ENCODE measurements at places on chromosomes 6 and 20.

- no peak for DNase-seq
Observed at GRCh38 chr20:63404129-63405085, 43.3 kb upstream of the CHRNA4 start.

- peak; percentile 35 for DNase-seq
Observed at GRCh38 chr20:44209686-44210405, 725 bp downstream of the OSER1 start.

DNA sequence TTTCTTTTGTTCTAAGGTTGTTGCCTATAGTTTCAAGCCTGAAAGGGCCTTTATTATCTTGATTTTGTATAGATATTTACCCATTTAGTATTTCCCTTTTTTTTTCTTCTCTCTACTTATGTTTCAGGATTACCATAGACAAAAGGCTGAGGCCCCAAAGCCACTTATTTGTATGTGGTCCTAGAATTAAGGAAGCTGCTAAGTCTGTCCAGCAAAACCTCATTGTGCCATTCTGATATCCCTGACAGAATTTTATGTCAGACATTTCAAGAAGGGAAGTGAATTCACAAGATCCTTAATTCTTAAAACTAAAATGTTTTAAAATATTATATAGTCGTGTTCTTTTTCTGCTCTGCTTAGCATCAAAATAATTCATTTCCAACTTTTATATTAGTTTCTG is 6.9 kb downstream of the HAO1 start:
- DNase-seq: no peak

DNA sequence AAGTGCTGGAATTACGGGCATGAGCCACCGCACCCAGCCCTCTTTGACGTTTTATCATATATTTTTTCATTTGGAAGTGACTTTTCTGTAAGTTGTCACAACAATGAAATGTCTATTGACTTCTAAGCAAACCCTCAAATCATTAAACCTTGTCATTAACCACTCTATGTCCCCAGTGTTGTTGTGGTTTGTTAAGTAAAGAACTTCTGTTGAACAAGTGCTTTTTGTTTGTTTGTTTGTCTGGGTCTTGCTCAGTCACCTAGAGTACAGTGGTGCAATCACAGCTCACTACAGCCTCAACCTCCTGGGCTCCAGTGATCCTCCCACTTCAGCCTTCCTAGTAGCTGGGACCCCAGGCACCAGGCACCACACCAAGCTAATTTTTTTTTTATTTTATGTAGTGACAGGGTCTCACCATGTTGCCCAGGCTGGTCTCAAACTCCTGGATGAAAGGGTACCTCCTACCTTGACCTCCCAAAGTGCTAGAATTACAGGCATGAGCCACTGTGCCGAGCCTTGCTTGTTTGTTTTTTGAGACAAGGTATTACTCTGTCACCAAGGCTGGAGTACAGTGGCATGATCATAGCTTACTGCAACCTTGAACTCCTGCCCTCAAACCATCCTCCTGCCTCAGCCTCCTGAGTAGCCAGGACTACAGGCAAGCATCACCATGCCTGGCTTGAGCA is 57.6 kb upstream of the LOC128125822 start:
- no peak for DNase-seq

DNA sequence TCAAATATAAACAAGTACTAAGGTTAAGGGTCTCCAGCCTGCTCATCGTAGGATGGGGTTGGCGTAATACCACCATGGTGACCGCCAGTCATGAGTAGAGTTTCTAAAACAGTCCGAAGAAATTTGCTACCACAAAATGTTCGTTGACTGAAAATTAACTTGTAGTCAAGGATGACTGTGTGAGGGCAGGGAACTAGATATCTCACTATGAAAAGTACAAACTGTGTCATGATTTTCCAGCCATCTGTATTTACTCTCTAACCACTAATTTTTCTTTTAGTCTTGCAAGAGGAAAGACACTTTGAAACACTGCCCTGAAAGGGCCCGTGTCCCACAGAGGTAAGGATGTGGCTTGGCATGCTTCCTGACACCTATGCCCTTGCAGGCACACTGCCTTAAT is 99.7 kb downstream of the IRF4 start:
- DNase-seq: no peak

DNA sequence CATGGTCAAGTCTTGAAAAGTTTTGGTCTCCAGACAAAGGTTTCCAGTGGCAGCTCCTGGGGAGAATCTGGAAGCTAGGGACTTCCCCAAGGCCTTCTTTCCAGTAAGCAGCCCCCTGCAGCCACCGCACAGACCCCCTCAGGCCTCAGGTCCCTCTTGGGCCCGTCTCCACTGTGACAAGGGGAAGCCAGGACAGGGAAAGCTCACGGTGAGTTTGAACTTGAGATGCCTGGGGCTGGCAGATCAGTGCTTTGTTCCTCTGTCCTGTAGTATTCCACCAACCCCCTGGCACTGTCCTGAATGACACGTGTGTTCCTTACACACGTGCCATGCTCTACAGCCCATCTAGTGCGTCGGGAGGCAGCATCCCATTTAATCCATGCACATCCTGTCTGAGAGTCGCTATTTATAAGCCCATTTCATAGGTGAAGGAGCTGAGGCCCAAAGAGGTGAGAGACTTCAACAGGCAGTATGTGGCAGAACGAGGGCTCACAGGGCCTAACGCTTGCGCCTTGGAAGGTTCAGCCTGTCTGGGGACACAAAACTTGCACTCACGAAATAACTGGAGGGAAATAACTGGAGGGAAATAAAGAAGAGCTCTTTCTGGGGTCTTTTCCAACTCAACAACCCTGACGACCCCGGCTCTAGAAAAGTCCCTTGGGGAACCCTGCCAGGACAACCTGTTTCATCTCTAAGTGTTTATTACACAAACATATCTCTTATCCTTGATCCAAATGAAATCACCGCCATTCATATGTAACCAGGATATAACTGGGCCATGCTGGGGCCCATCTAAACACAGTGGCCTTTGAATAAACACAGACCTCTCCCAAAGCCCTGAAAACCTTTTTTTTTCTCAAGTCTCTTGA is 123.0 kb downstream of the BANF2 start:
- DNase-seq: no peak

- DNase-seq: no peak
Observed at GRCh38 chr6:156662025-156662445, 115.1 kb upstream of the ARID1B start.

DNA sequence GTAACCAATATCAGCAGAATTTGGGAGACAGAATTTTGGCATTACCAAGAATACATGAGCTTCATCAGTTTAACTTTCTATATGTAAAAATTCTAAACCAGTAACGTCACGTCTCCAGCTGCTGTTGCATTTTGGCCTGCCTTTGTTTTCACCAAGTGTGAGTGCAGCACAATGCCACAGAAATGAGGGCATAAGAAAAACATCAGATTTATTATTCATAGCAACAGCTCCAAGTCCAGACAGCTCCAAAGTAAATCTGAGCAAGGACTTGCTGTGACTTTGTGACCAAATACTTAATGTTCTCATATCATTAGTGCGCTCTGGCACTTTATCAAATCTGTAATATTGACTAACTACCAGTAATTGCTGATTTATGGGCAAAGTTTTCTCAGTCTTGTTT is 11.0 kb upstream of the FBXL4 start:
- no peak for DNase-seq

DNA sequence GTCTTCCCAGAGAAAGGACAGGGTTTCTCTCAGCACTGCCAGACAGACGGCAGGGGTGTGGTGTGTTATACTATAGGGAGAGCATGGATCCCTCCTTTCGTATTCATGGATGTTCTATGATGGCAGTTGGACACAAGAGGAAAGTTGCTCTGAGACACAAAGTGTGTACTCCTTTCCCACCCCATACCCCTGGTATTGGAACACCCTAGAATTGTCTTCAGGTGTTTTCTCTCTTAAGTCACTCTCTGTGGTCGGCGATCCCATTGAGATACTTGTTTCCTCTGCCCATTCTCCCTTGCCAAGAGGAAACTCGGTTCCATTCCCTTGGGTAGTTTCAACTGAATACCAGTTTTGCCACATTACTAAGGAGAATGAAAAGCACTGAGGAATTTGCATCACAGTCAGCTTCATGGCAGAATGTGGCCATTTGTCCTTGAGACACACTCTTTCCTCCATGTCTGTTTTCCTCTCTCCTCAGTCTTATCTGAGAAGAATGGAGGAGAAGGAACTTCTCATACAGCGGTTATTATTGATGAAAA is 53.4 kb downstream of the RNF182 start:
- DNase-seq: no peak

- no peak for DNase-seq
Observed at GRCh38 chr20:39318911-39319310, 356.8 kb downstream of the DHX35 start.

DNA sequence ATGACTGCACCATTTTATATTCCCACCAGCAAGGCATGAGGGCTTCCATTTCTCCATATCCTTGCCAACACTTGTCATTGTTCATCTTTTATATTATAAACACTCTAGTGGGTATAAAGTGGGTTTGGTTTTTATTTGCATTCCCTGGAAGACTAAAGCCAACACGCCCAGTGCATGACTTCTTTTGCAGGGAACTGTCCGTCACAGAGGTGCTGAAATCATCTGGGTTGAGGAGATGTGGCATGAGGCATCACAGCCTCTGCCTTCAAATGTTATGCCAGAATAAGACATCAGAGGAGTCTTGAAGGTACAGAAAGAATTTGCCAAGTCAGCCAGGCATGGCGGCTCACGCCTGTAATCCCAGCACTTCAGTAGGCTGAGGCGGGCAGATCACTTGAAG is 29.9 kb upstream of the FAM210B start:
- peak; percentile 9 for DNase-seq

- peak; percentile 4 for DNase-seq
Observed at GRCh38 chr6:126312013-126312665, 27.8 kb upstream of the CENPW start.

- no peak for DNase-seq
Observed at GRCh38 chr6:90412538-90413369, 116.1 kb upstream of the BACH2 start.

DNA sequence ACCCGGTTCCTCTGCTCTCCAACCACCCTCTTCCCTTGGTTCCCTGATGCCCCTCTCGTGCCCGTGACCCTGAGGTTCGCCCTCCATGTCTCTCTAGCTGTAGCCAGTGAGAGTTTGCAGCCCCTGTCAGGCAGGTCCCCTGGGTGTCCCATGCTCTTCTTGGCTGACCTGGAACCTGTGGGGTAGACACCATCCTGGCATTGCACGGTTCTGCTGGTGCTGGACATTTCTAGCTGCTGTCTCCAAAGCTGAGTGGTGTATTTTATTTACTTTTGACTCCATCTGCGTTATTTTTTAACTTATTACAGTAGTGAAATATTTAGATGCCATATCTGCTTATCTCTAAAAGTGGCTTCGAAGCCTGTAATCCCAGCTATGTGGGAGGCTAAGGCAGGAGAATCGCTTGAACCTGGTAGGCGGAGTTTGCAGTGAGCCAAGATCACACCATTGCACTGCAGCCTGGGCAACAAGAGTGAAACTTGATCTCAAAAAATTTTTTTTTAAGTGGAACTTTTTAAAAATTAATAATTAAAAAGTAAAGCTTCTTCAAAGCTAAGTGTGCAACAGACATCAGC is 12.5 kb downstream of the ENTPD6 start:
- peak; percentile 36 for DNase-seq

GRCh38 chr6:22583927-22584326 is 14.6 kb downstream of the HDGFL1 start:
- no peak for DNase-seq

- no peak for DNase-seq
Observed at GRCh38 chr6:33957131-33957891, 153.5 kb upstream of the MLN start.

DNA sequence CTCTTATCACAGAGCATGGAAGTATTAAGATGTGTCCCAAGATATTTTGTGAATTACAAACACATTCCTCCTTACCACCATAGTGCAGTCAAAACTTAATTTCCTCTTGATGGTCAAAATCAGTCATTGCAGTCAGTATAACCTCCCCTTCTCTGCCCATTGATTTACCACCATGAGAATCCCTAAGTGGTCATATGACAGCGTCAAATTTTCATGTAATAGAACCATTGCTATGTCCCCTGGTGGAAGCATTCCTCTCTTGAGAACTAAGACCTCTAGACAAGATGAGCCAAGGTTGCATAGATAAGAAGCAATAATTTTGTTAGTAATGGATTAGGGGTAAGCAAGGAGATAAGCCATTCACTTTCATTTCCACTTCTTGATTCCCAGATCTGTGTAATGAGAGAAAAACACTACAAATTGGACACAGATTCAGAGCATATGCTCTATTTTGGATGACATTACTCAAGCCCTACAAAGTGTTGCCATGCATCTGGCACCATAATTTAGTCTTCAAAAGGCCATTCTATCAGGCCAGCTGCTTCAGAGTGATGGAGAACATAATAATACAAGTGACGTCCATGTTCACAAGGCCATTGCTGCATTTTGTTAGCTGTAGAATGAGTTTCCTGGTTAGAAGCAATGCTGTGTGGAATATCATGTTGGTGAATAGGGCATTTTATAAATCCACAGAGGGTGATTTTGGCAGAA is 49.6 kb upstream of the PDE7B start:
- no peak for DNase-seq

GRCh38 chr6:119132261-119132981 is 54.0 kb upstream of the FAM184A start:
- no peak for DNase-seq

- DNase-seq: peak; percentile 17
Observed at GRCh38 chr6:127547904-127548649, 28.9 kb upstream of the C6orf58 start.

- no peak for DNase-seq
Observed at GRCh38 chr20:62054451-62054953, 11.2 kb downstream of the TAF4 start.

DNA sequence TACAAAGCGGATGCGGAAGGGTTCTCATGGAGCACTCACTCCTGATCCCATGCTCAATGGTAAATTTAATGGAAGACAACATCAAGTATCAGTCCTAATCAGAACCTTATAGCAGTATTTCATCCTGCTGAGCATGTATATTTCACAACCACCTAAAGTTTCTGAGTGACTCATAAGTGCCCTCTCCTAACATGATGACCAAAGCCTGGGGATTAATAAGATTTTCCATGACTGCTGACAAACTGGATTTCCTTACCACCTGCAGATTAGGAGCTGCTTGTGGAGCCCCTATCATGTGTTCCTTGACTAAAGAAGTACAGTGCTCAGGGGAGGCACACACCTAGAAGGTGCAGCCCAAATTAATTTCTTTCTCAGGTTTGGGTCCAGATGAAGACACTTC is 112.8 kb downstream of the INSM1 start:
- DNase-seq: peak; percentile 94

GRCh38 chr6:52144196-52145076 is 41.7 kb upstream of the IL17A start:
- DNase-seq: no peak

GRCh38 chr6:7701212-7701834 is 24.6 kb upstream of the BMP6 start:
- DNase-seq: no peak

DNA sequence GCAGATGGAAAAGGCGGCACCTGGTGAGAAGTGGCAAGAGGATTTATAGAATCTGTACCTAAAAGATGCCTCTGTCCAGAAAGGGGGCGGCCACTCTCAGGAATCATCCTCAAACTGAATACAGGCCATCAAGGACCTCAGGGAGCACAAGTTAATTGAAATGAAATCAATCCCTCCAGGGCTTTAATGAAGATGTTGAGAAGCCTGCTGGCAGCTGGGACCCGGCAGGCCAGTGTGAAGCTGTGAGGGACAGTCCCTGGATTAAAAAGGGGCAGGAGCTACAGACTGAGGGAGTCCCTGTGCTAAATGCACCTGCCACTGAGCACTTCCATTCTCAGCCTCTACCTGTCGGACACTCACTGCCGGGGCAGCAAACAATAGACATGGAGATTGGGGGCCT is 107.7 kb upstream of the GGTLC1 start:
- no peak for DNase-seq
